ENCODE measurements at places on chromosomes 1 and 21.

DNA sequence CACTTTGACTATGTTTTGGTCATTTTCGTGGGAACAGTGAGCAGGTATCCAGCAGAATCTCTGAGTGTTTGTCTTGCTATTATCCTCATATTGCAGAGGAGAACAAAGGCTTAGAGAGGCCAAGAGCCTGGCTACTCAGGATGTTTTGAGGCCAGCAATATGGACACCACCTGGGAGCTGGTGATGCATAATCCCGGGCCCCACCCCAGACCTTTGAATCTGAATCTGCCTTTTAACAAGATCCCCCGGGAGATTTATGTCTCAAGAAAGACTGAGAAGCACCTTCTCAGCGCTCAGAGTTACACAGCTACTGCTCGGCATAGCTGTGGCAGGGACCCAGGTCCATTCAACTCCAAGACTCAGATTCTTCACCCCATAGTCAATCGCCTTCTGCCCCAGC lies 72.8 kb downstream of the PTPRU start:
- no peak for DNase-seq

GRCh38 chr21:30434033-30434631 lies 4.1 kb downstream of the KRTAP13-4 start:
- peak; percentile 70 for DNase-seq

GRCh38 chr1:211613108-211613947 lies 34.4 kb upstream of the SLC30A1 start:
- peak; percentile 83 for DNase-seq

DNA sequence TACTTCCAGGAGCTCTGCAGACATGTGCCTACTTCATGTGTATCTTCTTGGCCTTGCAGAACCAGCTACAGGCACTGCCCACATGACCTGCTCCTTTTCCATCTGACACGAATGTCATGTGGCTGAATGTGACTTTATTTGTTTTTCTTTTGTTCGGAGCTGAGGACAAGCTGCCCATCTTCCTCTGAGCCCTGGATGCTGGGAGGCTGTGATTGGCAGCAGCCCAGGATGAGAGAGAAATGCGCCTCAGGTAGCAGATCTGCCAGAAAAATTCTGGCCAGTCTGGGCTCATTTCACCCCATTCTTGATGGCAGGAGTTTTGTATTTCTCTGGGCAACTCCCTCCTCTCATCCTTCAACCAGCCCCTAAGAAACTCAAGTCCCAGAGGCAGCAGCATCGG lies 372.0 kb downstream of the RPS6KC1 start:
- DNase-seq: no peak

GRCh38 chr21:44484498-44485253 lies 29.4 kb downstream of the LRRC3 start:
- no peak for DNase-seq

DNA sequence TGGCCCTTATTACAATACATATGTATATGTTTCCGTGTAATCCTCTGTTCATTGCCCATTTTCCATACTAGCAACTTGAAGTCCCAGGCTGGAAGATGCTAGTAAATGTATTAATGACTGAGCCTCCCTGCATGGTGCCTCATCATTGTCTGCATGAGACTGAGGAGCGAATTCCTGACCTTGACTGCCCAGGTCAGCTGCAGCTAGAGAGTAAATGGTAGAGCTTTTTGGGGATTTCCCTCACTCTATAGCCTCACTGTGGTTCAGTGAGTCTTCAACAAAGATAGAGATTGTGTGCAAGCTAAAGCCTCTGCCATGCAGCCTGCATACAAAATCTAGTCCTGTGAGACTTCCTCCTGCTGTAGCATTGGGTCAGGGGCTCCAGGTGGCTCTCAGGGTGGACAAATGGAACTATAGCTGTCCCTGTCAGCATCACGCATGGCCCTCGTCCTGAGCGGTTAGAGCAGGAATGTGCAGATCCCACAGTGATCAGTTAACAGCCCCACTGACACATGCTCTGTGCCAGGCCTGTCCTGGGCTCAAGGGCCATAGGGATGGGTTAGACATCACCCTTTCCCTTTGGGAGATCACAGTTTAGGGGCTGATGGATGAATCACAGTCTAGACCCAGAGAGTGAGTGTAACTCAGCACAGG lies 741.7 kb downstream of the MATN1 start:
- no peak for DNase-seq

DNA sequence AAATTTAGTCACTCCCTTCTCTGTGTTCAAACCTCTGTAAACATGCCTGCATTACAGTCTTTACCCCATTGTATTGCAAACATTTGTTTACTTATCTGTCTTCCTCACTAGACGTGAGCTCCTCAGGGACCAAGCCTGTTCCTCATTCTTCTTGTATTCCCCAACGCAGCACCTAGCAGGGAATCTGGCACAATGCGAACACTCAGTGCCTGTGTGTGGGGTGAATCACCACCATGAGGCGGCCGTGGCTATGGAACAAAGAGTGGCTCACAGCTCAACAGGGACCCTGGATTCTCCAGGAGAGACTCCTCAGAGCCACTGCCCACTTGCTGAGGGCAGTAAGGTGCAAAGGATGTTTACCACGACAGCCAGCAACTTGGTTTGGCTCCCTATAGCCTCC lies 95.9 kb downstream of the DDX20 start:
- no peak for DNase-seq

DNA sequence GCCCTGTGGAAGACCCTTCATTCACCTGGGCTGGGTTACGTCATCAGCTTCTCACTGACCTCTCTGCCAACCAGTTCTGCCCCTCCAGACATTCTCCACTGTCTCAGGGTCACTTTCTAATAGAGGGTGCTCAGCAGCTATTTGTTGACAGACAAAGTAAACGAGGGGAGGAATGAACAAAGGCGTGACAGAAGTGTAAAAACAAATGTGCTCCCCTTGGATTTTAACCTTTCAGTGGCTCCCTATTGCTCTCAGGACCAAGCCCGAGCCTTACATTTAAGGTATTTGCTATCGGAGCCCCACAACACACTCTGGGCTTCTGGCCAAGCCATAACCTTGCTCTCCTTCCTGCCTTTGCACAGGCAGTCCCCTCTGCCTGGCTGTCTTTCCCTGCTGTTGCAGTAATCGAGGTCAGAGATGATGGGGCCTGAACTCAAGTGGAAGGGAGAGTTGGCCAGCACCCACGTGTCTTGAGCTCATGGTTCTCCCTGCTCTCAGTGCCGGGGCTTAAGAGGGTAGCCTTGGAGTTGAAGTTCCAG lies 9.3 kb upstream of the MARCKSL1 start:
- no peak for DNase-seq
